ENCODE measurements at places on chromosomes 6 and 20.

DNA sequence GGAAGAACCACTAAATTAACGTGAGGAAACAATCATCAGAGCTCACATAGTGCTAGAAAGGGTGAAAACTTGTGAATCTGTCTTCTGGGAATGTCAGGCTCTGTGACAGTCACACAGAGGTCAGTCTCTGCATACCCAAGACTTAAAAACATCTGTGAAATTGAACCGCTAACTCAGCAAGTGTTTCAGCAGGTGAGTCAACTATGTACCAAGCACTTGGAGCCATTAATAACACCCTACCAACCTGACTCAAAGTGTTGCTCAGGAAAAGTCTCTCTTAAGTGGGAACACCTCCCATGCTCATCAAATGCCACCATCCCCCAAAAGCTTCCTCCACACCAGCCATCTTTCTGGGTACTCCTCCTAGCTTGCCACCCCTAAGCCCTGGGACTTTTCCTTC lies 92.3 kb upstream of the CARMIL1 start:
- no peak for DNase-seq

DNA sequence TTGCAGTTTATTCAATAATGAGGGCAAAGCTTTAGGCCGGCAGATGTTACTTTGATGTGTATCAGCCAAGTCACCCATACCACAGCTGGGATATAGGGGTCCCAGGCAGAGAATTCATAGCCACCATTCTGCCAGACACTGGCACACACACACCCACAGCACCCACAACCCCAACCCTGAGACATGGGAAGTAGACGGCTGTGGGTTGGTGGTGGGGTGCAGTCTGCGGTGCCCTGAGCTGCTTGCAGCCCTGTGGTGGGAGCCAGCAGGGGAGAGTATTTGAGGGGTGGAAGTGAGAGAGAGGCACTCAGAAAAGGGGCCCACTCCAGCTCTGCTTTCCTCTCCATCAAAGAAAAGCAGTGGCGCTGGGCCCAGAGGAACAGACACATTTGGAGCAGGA lies 125.3 kb downstream of the FOXO3 start:
- DNase-seq: no peak

DNA sequence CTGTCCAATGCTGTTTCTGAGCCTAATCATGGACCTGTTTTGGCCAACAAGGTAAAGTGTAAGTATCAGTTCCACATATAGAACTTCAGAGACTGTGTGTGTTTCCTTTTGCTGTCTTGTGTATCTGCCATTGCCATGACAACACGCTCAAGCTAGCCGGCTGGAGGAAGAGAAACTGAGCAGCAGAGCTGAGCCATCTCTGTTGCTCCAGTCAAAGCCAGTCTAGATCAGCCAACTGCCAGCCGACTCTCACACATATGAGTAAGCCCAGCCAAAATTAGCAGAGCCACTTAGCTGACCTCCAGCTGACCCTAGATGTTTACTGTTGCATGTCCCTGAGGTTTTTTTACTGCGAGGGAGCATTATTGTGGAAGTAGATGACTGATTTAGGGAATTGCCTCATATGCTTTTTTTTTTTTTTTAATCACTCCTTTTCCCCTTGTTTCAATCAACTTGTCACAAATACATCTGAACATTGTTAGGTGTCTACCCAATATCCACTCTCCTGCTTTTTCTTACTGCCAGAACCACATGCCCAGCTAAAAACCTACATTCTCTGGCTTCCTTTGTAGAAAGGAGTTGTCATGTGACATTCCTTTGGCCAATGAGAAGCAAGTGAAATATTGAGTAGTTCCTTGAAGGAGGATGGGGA lies 304.3 kb upstream of the SUPT3H start:
- no peak for DNase-seq

DNA sequence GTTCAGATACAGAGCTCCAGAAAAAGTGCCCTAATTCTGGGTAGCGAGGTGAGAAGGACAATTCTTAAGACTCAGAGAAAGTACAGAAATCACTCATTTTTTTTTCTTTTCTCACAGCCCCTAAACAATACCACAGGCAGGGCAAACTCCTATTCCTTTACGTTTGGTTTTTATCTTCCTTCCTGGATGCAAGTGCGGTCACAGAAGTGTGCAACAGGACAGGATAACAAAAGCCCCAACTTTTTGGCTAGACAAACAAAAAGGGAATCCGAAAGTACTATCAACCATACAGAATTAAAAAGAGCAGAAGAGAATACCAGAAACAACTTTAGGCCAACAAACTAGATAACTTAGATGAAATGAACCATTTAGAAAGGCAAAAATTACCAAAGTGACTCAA lies 18.4 kb upstream of the BEND6 start:
- no peak for DNase-seq

DNA sequence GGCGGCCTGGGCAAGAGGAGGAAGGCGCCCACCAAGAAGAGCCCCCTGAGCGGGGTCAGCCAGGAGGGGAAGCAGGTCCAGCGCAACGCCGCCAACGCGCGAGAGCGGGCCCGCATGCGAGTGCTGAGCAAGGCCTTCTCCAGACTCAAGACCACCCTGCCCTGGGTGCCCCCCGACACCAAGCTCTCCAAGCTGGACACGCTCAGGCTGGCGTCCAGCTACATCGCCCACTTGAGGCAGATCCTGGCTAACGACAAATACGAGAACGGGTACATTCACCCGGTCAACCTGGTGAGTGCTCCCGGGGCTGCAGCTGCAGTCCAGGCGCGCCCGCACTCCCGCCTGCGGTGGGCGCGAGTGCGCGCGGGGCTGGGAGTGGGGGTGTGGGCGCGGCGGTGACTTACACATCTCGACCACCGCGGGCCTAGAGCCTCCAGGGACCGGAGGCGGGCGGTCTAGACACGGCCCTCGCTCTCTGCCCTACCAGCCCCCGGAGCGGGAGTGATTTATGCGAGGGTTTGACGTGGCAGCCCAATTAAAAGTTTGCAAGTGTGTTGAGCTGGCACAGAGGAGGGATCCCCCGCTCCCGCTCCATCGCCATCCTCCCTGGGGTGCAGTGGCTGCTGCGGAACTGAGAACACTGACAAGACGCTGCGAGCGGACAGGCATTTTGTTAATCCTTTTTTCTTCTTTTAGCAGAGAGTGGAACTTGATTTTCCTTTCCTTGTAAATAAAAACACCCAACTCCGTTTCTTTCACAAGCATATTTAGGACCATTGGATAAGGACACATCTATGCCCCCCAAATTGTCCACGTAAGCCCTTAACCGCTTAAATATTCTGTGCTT lies 867 bp downstream of the TCF21 start:
- no peak for DNase-seq

DNA sequence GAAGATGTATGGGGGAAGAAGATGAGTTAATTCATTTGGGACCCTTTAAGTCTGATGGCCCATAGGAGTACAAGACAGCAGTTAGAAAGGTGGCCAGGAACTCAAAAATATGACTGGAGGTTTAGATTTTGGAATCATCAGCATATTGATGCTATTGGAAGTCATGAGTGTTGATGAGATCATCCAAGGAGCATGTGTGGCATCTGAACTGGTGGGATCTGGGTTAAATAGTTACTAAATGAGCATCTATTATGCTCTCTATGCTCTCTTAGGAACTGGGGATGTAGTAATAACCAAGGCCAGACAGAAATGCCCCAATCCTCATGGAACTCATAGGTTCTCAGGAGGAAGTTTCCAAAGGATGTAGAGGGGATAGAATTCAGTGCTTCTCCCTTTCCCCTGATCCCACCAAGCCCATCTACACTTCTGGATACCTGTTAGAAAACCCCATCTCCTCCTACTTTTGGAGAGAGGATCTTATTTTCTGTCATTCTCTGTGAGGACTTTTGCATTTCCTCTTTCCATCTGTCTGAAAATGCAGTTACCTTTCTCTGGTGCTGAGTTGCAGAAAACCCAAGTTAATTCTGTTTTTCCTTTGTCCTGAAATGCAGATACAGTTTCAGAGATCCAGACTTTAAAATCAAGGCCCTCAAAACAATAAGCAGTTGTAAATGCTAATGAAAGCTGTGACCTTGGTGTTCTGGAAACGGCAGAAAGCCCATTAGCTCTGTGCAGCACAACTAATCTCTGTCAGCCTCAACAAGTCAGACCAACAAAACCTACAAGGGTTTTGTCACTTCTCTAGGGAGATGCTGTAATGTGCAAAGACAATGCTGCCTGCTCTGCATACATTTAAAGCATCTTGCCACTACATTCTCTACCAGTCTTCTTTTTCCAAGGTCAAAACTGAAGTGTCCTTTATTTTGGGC lies 65.8 kb downstream of the TBC1D7 start:
- DNase-seq: no peak

DNA sequence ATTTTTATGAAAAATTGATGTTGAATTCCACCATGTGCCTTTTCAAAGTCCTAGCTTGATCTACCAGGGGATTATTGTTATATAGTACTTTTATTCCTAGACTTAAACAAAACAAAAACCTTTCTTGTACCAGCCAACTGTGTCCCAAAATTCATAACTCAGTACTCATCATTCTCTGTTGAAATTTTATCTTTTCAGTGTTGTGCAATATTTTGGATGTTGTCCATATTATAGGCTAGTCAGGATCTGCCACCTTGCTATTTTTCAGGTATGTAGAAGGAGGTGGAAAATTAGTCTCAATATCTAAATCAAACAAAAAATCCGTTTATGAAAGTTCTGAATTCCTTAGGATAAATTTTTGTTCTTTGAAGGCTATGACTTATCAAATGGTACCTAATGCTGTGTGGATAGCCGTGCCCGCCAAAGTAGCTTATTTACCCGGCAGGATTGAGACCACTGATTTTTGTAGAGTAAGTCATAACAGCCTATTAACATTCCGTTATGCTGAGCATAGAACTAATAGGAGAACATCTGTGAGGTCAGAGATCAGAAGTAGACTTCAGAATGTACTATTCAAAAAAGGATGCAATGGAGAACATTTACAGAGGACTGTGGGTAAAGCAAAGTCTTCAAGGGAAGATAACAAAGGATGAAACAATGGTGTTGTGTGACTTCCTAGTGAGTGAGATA lies 304.7 kb downstream of the SOX4 start:
- DNase-seq: no peak

DNA sequence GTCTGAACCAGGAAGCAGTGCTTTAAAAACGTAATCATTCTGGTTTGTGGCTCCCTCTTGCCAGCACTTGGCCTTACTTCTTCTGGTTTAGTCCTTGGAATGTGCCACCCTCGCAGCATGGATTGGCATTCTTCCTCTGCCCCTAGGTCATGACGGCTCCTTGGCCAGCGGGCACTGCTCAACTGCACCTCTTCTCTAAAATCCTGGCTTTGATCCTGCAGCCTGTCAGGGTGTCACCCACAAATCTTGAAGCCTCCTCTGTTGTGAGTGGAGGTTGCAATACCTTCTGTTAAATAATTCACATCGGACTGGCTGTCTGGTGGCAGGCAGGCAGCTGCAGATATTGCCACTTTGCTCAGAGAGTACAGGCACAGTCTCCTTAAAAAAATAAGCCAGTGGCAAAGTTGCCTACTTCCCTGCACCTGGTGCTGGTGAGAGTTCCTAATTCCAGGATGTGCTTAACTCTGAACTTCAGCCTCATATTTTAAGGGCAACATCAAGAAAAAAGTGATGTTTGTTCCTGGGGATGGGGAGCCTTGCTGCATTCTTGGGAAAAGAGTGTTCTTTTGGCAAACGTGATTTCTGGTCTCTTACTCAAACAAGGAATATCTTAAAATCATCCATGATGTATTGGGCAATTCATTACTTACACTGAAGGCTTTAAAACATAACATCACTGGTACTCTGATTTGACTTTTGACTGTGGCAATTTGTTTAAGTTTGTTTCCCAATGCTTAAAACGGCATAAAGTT lies 179.8 kb downstream of the FOXA2 start:
- DNase-seq: no peak

GRCh38 chr20:30485331-30486102 lies 771.9 kb upstream of the DEFB115 start:
- DNase-seq: no peak

DNA sequence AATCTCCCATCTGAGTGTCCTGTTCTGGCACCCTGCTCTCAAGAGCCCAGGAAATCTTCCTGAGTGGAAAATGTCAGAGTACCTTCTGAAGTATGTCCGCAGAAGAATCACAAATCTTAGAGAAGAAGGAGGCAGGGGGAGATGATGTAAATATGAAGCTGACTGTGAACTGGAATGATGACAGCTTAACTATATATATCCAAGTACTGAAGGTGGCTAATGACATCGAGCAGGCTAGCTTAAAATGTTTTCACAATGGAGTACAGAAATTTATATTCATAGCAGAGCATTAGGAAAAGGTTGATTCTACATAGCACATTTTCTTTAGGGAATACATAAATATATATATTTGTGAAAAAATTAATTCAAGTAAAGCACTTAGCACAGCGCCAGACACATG lies 64.3 kb downstream of the BMP5 start:
- DNase-seq: no peak

DNA sequence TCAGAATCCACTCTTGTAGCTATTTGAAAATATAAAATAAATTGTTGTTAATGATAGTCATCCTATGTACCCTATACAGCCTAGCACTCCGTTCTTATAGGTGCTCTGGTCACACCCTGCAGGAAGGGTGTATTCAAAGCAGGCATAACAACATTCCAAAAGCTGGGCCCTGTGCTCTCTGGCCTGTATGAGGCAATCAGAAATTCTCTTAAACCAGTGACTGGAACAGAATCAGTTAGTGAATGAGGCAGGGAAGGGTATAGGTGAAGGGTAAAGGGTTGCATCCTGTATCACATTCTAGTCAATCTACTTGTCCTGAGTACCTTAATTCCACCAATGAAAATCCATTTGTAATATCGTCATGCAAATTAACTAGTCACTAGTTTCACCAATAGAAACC lies 154.5 kb upstream of the ZNF217 start:
- no peak for DNase-seq

GRCh38 chr6:70409216-70409615 lies 4.1 kb upstream of the FAM135A start:
- DNase-seq: no peak

All from T-helper 22 cell (primary cell).